ENCODE measurements at places on chromosomes 4 and X. TPM values are rescaled to one million over a fixed set of nuclear protein-coding genes. Genes with fewer than 3 reads are reported as not detected.

Gene ASB12
- total RNA-seq = not detected

Gene TMEM150C
- total RNA-seq = not detected

Gene DCAF12L2
- total RNA-seq = not detected

Gene NSG1
- 16.3 TPM for total RNA-seq

- no peaks in the 10 kb centered on the region for H3K27me3 ChIP-seq
- H3K4me3 ChIP-seq = no peak overlapping the region
- no peak overlapping the region for H3K27ac ChIP-seq
- no peaks in the 10 kb centered on the region for H3K4me1 ChIP-seq
- no peak for DNase-seq
These were observed 26.1 kb downstream of the ZFP42 start for GRCh38 chr4:188021548-188022249.

Gene ACSL4
- 72.4 TPM for total RNA-seq

- no peaks in the 10 kb centered on the region for H3K4me1 ChIP-seq
- no peak overlapping the region for H3K4me3 ChIP-seq
- no peaks in the 10 kb centered on the region for H3K27me3 ChIP-seq
- no peaks in the 10 kb centered on the region for H3K36me3 ChIP-seq
- no peak overlapping the region for H3K27ac ChIP-seq
These were observed 20.2 kb downstream of the MTTP start for GRCh38 chr4:99594818-99595217.

DNA sequence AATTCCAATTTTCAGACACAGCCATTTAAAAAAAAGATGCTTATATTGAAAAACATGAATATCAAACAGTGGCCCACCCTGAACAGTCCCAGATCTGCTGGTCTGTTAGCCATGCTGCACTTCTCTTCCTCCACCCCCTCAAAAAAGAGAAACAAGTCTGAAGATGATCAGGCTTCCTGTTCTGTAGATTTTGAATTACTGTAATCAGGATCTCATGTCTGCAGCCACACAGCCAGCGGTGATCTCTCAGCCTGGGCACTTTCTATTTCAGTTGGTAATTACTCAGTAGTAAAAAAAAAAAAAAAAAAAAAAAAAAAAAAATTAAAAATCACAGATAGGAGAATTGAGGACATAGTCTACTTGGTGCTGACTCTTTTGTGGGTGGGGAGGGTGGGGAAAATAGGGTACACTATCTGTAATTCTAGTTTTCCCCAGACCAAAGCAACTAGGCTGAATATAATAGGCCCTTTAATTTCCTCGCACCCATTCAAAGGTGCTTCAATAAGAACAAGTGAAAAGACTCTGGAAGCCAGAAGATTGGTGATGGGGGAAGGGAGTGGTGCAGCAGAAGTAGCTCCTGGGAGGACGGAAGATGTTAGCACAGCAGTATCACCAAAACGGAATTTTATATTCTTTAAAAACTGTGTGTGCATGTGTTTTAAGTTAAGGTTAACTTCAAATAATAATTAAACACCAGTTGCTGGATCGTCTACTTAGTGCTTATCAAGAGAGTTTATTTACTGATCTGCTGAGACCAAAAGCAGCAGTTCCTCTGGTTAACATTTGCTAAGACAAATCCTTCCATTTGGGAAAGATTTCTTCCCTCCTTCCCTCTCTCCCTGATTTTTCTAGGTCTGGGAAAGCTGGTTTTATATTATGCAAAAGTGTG is 47.0 kb downstream of the SPRY1 start:
- no peaks in the 10 kb centered on the region for H3K36me3 ChIP-seq
- no peaks in the 10 kb centered on the region for H3K4me1 ChIP-seq
- peak; percentile 14 for DNase-seq
- H3K27ac ChIP-seq = no peak overlapping the region
- H3K27me3 ChIP-seq = no peaks in the 10 kb centered on the region

GRCh38 chr4:2472187-2472586 is 3.3 kb downstream of the RNF4 start:
- H3K36me3 ChIP-seq = peaks cover 15% of the 10 kb centered on the region
- no peak overlapping the region for H3K27ac ChIP-seq
- no peak overlapping the region for H3K4me3 ChIP-seq
- no peak for DNase-seq

Gene MTMR8
- 4.9 TPM for total RNA-seq

Gene PNMA5
- total RNA-seq = not detected

DNA sequence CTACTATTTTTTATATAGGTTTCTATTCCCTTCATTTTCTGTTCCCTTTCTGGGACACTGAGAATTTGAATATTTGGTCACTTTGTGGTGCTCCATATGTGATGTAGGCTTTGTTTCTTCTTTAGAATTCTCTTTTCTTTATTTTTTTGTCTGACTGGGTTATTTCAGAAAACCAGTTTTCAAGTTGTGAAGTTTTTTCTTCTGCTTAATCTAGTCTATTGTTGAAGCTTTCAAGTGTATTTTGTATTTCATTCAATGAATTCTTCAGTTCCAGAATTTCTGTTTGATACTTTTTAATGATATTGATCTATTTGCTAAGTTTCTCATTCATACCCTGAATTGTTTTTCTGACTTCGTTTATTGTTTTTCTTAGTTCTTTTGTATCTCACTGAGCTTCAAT is 96.2 kb upstream of the HAND2 start:
- H3K27ac ChIP-seq = no peak overlapping the region
- H3K4me3 ChIP-seq = no peak overlapping the region
- DNase-seq = no peak
- no peaks in the 10 kb centered on the region for H3K27me3 ChIP-seq

Gene NXF3
- not detected for total RNA-seq

- H3K4me3 ChIP-seq = no peak overlapping the region
- no peaks in the 10 kb centered on the region for H3K36me3 ChIP-seq
- no peak for DNase-seq
- H3K27ac ChIP-seq = no peak overlapping the region
- no peaks in the 10 kb centered on the region for H3K27me3 ChIP-seq
These were observed 118.0 kb downstream of the CAMK2D start for GRCh38 chr4:113643505-113643904.

Gene ATP1B4
- total RNA-seq = not detected

Gene SPACA5
- total RNA-seq = not detected

DNA sequence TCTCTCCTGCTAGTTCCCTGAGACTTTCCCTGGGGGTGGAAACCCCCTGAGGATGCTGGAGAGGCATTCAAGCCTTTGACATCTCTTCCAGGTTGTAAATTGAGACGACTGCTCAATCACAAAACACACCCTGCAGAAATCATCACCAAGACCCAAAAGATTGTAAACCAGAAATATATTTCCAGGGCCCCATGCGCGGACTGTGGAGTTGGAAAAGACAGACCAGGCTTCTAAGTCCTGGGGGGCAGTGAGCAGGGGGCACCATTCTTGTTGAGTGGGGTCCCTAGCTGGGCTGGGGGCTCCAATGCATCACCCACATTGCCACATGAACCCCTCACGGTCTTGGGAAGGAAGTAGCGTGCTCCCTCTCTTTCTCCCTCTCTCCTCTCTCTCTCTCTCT is 87.9 kb upstream of the C4orf50 start:
- H3K27me3 ChIP-seq = no peaks in the 10 kb centered on the region
- H3K4me3 ChIP-seq = no peak overlapping the region
- H3K36me3 ChIP-seq = no peaks in the 10 kb centered on the region

Gene DCHS2
- total RNA-seq = not detected

GRCh38 chrX:31543634-31544033 is 471.8 kb upstream of the FTHL17 start:
- H3K4me1 ChIP-seq = no peaks in the 10 kb centered on the region
- H3K27me3 ChIP-seq = no peaks in the 10 kb centered on the region
- DNase-seq = no peak

DNA sequence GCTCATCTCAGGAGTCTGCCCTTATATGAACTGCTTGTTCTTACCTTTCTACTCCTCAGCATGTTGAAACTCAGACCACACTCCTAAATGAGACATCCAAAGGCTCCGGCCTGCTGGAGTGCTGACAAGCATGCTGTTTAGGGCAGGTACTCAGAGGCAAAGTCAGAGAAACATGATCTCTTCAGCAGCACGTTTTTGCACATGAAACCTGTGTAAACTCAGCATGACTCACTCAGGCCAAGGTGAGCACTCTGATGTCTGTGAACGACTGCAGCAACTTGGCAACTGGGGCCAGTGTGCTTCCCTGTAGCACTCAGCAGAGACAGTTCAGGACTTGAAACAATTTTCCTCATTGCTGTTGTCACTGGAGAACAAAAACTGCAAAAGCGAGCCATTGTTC is 109.6 kb downstream of the PACRGL start:
- H3K4me1 ChIP-seq = no peaks in the 10 kb centered on the region
- no peaks in the 10 kb centered on the region for H3K36me3 ChIP-seq
- H3K27me3 ChIP-seq = no peaks in the 10 kb centered on the region
- no peak overlapping the region for H3K4me3 ChIP-seq

DNA sequence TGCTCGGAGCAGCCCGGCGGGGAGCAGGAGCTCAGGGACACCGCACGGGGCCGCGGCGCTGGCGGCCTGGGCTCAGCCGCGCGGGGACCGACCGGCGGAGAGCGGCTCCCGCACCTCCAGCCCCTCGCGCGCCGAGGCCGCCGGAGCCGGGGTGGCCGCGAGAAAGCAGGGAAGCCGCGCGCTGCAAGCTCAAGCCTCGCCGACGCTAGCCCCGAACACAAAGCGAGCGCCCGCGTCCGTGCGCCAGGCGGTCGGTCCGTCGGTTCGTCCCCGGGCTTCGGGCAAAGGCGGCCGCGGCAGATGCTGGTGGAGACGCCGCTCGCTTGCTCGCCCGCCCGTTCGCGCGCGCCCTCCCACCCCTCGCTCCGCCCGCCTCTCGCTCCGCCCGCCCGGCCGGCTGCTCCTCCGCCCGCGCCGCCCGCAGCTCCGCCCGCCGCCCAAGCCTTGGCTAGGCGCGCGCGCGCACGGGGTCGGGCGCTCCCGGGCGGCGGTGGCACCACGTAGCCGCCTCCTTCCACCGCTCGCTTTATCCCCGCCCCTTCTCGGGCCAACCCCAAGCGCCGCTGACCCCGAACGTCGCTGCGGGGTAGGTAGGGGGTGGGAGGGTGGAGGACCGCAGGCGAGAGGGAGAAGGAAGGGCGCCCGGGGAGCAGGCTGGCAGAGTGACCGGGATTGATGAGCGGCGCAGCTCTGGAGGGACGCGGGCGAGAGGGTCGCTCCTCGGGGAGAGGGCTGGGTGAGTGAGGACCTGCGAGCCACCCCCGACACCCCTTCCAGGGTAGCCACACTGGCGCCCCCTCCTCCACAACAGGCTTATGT is at the start of gene TSPAN5:
Gene TSPAN5 (minus strand): TSS at position 325 of the 819 bp plus-strand sequence.
- no peaks in the 10 kb centered on the region for H3K36me3 ChIP-seq
- peak within 1 kb of the TSS; percentile 96 for H3K4me3 ChIP-seq
- H3K27me3 ChIP-seq = no peaks in the 10 kb centered on the region
- DNase-seq = peak; percentile 79
- H3K27ac ChIP-seq = peak within 1 kb of the TSS; percentile 19

Gene TCEAL6
- not detected for total RNA-seq

Gene FAM53A
- 0.82 TPM for total RNA-seq

GRCh38 chrX:130139474-130140201 is 26.0 kb downstream of the AIFM1 start:
- H3K4me3 ChIP-seq = no peak overlapping the region
- DNase-seq = no peak
- H3K27ac ChIP-seq = no peak overlapping the region
- H3K36me3 ChIP-seq = peaks cover 15% of the 10 kb centered on the region

DNA sequence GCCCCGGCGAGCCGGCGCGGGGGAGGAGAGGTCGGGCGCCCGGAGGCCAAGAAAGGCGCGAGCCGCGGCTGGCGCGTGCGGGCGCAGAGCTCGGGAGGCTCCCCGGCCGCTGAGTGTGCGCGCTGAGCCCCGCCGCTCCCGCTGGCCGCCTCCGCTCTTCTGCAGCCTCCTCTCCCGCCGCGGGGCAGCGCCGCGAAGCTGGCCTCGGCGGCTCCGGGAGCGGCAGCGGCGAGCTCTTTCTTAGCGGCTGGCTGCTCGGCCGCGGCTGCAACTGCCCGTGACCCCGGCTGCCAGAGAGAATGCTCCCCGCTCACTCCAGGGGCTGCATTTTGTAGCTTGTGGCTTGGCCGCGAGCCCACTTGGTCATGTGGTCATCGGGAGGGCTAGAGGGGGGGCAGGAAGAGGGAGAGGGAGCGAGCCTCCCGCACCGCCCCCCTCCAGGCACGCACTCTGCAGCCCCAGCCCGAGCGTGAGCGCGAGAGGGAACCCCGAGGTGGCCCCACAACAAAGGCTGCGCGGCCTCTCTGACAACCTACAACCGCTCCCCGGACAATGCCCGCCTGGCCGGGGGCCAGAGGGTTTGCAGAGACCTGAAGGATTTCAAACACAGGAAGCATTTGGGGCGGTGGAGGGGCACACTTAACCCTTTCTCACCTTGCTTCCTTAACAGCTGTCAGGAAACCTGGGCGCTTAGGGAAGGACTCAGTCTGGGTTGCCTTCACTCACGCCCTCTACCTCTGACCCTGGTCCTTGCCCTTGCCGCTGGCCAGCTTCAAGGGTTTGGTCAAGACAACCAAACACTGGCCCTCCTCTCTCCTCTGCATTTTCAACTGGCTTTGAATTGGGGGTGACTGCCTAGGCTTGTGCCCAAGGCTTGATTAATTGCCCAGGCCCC is at the start of gene APLN:
Gene APLN (minus strand): TSS at position 305 of the 895 bp plus-strand sequence. CDS start 326 bp downstream, outside the sequence.
- DNase-seq = no peak
- H3K4me3 ChIP-seq = no peak within 1 kb of the TSS
- peaks cover 5% of the 10 kb centered on the region for H3K4me1 ChIP-seq
- no peaks in the 10 kb centered on the region for H3K36me3 ChIP-seq
- H3K27ac ChIP-seq = no peak within 1 kb of the TSS
- H3K27me3 ChIP-seq = peaks cover 6% of the 10 kb centered on the region

Gene PIN4
- 6.4 TPM for total RNA-seq

Gene MGAT4D
- not detected for total RNA-seq

- no peaks in the 10 kb centered on the region for H3K27me3 ChIP-seq
- no peak overlapping the region for H3K27ac ChIP-seq
- no peak overlapping the region for H3K4me3 ChIP-seq
- DNase-seq = no peak
- peaks cover 26% of the 10 kb centered on the region for H3K4me1 ChIP-seq
- no peaks in the 10 kb centered on the region for H3K36me3 ChIP-seq
These were observed 85.5 kb downstream of the NHSL2 start for GRCh38 chrX:71996136-71996535.

- H3K4me3 ChIP-seq = no peak overlapping the region
- DNase-seq = no peak
- H3K36me3 ChIP-seq = no peaks in the 10 kb centered on the region
These were observed 395.9 kb upstream of the HS3ST1 start for GRCh38 chr4:11824566-11824965.

DNA sequence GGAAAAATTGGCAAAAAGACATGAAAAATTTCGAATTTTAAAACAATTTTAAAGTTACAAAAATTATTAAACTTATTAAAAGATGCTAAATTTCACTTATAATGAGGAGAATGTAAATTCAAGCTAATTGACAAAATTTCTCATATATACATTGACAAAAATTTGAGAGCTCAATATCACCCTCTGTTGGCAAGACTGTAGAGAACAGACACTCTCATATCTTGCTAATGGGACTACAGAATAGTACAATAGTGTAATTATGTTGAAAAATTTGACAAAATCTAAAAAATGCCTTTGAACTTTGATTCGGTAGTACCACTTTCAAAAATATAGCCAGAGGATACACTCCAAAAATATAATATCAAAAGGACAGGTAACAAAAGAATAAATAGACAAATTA is 29.8 kb downstream of the DCAF8L2 start:
- no peaks in the 10 kb centered on the region for H3K36me3 ChIP-seq
- no peaks in the 10 kb centered on the region for H3K27me3 ChIP-seq
- H3K4me3 ChIP-seq = no peak overlapping the region
- DNase-seq = no peak
- H3K4me1 ChIP-seq = no peaks in the 10 kb centered on the region
- H3K27ac ChIP-seq = no peak overlapping the region

Gene RPS6KA6
- total RNA-seq = 0.20 TPM

Gene GASK1B
- total RNA-seq = 0.48 TPM

- H3K36me3 ChIP-seq = no peaks in the 10 kb centered on the region
- no peak overlapping the region for H3K27ac ChIP-seq
- H3K4me1 ChIP-seq = no peaks in the 10 kb centered on the region
- H3K4me3 ChIP-seq = no peak overlapping the region
These were observed 35.7 kb upstream of the CDS1 start for GRCh38 chr4:84547211-84547610.
